ENCODE measurements at places on chromosomes 5 and 9.

GRCh38 chr5:177365845-177366527 lies 8.3 kb downstream of the RGS14 start:
- DNase-seq: no peak

- DNase-seq: no peak
These were observed 464.2 kb downstream of the EBF1 start for GRCh38 chr5:158635565-158635964.

DNA sequence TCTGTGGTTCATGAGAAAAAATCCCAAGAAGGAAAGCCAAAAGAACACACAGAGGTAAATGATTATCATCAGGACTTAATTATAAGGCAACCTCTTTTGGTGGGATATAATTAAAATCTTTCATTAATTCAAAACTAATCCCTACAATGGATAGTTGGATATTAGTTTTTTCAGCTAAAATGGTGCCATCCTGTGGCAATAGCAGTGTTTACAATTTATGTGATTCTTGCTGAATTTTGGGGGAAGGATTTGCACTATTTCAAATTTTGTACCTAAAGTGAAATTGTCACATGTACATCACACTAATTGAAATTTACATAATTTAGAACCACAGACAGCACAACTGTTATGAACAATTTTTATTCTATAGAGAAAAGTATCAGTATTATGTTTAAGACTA lies 67.0 kb downstream of the CAST start:
- no peak for DNase-seq

GRCh38 chr5:116673453-116673852 lies 98.8 kb upstream of the SEMA6A start:
- no peak for DNase-seq

GRCh38 chr5:136309932-136310598 lies 55.3 kb downstream of the TRPC7 start:
- DNase-seq: no peak

DNA sequence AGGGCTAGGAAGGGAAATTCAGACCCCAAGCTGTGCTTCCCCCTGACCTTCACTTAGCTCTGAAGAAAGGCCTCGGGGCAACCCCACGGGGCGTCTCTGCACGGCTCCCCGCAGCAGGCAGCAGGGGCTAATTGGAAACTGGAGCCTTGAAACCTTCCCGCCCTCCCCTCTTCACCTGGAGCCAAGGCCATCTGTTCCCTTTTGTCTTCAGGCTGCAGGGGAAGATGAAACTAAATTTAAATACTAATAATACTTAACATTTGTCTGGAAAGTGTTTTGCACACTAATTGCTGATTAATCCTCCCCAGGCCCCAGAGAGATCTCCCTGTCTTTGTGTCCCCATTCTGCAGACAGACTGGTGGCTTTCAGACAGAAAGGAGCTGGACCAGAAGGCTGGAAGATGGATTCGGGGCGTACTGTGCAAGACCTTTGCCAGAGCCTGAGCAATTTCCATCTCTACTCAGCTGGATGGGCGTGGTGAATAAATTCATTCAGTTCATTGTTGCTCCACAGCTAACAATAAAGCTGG lies 34.1 kb upstream of the CPLX2 start:
- no peak for DNase-seq
